Thymus (tissue), 14 donors: ENCODE measurements at places on chromosomes 12 and 14.

DNA sequence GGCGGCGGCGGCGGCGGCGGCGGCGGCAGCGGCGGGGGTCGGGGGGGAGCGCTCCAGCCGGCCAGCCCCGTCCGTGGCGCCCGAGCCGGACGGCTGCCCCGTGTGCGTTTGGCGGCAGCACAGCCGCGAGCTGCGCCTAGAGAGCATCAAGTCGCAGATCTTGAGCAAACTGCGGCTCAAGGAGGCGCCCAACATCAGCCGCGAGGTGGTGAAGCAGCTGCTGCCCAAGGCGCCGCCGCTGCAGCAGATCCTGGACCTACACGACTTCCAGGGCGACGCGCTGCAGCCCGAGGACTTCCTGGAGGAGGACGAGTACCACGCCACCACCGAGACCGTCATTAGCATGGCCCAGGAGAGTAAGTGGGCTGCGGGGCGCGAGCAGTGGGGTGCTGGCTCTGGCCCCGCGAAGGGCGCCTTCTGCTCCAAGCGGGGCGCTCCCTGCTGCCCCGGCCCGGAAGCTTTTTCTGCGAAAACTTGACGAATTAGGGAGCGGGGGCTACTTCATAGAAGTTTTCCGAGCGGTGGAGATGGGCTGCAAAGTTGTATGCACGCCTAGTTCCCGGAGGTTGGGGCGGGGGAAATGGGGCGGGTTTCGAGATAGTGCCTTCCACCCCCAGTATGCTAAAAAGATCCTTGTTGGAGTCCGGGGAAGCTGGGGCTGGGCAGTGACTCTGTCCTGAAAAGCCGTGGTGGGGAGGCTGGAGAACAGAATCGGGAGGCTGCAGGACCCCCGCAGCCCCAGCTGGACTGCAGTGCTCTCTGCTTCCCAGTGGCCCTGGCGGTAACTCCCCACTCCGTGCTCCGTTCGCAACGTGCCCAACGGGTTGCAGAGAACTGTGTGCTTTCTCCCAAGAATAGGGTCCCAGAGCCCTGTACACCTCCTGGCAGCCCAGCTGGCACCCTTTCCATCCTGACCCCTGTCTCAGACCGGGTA, 751 bp downstream of the GDF11 start:
- no peak for DNase-seq

GRCh38 chr12:56334490-56334793, 642 bp upstream of the PAN2 start:
- no peak for DNase-seq

GRCh38 chr14:57846596-57846995, 19.3 kb downstream of the SLC35F4 start:
- no peak for DNase-seq

- no peak for DNase-seq
Measured at GRCh38 chr12:125136702-125137101, 71.5 kb downstream of the AACS start.

DNA sequence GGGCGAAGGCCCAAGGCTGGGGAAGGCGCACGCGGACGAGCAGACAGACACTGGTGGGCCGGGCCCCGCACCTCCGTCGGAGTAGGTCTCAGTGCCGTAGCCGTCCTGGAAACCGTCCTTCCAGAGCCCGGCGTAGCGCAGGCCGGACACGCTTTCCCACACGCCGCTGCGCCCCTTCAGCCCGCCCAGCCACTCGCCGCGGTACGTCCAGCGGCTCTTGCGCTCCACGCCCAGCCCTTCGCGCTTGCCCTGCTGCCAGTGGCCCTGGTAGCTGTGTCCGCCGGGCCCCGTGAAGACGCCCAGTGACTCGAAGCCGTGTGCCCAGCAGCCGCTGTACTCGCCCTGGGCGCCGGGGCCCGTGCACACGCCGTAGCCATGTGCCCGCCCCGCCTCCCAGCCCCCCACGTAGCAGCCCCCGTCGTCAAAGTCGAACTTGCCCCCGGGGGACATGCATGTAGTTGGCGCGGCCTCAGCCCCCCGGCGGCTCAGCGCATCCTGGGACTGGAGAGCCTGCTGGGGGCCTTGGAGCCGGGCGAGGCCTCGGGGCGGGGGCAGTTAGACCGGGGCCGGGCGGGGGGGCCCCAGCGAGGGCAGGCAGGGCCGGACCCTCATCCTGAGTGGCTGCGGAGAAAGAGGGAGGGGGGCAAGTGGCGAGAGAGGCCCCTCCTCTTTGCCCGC, 1.4 kb downstream of the JPH4 start:
- no peak for DNase-seq

- DNase-seq = no peak
Measured at GRCh38 chr14:49754570-49755097, 13.3 kb upstream of the KLHDC2 start.

DNA sequence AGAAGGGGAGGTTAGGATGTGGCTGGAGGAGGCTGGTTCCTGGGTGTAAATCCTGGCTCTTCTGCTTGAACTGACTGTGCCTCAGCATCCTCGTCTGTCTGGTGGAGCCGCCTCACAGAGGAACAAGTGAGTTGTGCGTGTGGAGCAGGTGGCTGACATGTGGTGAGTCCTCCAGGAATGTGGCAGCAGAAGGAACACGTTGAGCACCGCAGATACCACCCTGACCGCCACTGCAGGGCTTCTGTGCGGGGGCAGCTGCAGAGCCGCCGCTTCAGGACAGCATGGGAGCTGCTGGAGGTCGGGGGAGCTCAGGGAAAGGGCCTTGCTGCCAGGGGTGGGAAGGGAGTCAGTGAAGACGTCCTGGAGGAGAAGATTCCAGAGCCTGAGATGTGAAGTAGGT, 48.9 kb downstream of the TRAF3 start:
- DNase-seq = no peak

- no peak for DNase-seq
Measured at GRCh38 chr12:48379794-48380193, 29.1 kb upstream of the ZNF641 start.

GRCh38 chr14:61836184-61836583, 74.0 kb downstream of the SNAPC1 start:
- no peak for DNase-seq

GRCh38 chr14:34075826-34076225, 125.0 kb upstream of the EGLN3 start:
- no peak for DNase-seq

GRCh38 chr14:51419685-51420084, 179.6 kb downstream of the TMX1 start:
- no peak for DNase-seq
